NCI-H2171 treated with DMSO at 0.1 percent for 48 hours (cell line): ENCODE measurements at places on chromosomes 11 and 22.
A peak's percentile ranks its signal among the peaks of the same experiment; 100 is the strongest.

- no peak for DNase-seq
These were observed 251.8 kb upstream of the BLID start for GRCh38 chr11:122367809-122368231.

- DNase-seq, result no peak
These were observed 18.8 kb upstream of the PRSS23 start for GRCh38 chr11:86781546-86781945.

GRCh38 chr22:46054091-46055073, 77.4 kb upstream of the WNT7B start:
- DNase-seq, result peak; percentile 44

DNA sequence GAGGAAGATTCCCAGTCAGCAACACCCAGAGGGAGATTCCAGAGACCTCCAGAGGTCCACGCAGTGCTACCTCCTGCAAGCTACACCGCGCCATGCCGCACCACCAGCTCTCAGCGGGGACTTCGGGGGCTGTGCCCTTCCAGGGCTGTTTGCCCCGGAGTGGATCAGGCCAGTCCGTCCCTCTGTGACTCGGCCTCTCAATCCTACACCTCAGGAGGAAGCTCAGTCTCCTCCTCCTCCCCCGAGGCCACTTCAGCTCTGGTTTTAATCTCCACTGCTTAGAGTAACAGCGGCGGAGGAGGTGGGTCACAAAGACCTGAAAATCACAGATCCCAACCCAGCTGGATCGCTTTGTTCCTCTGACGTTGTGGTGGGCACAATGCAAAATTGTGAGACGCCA, 68.6 kb downstream of the PHF21B start:
- DNase-seq, result no peak

- no peak for DNase-seq
These were observed 24.4 kb downstream of the ADAMTS8 start for GRCh38 chr11:130403967-130404366.

DNA sequence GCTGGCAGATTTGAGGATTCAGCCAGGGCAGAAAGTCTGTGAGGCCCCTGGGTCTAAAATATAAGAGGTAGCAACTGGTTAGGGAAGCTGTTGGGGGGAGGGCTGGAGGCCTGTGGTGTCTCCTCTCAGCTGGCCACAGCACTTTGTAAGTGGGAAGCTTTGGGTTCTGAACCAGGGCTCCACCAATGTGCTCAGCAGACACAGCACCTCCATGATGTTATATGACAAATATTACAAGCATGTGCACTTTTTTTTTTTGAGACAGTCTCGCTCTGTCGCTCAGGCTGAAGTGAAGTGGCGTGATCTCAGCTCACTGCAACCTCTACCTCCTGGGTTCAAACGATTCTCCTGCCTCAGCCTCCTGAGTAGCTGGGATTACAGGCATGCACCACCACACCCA, 8.0 kb downstream of the ARHGAP1 start:
- no peak for DNase-seq

DNA sequence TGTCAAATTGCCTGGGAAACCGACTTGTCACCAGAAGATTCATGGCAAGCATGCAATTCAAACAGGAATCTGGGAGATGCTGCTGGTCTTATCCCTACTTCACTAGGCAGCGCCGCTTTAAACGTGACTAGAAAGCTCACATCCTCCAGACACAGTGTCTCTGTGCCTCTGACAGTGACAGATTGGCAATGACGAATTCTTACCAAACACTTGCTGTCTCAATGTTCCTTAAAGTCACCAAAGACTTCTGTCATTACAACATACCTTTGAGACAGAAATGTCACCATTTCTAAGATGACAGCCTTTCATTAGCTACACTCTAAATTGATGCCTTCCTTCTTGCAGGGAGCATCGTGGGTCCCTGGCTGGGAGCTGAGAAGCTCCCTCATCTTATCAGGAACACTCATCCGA, 197.8 kb downstream of the CWF19L2 start:
- no peak for DNase-seq
